ENCODE measurements at places on chromosomes 13 and 19. TPM values are rescaled to one million over a fixed set of nuclear protein-coding genes. Genes with fewer than 3 reads are reported as not detected.

The WDR62 gene
- total RNA-seq = 20.8 TPM

The SIGLEC12 gene
- not detected for total RNA-seq

The KIR2DL3 gene
- total RNA-seq = not detected

The KLK10 gene
- 0.80 TPM for total RNA-seq

The DCT gene
- total RNA-seq = not detected

The WDR87 gene
- total RNA-seq = not detected

The MTIF3 gene
- total RNA-seq = 49.6 TPM

The BST2 gene
- total RNA-seq = 147 TPM

The KIR3DL1 gene
- total RNA-seq = not detected

The POLD1 gene
- 106 TPM for total RNA-seq

DNA sequence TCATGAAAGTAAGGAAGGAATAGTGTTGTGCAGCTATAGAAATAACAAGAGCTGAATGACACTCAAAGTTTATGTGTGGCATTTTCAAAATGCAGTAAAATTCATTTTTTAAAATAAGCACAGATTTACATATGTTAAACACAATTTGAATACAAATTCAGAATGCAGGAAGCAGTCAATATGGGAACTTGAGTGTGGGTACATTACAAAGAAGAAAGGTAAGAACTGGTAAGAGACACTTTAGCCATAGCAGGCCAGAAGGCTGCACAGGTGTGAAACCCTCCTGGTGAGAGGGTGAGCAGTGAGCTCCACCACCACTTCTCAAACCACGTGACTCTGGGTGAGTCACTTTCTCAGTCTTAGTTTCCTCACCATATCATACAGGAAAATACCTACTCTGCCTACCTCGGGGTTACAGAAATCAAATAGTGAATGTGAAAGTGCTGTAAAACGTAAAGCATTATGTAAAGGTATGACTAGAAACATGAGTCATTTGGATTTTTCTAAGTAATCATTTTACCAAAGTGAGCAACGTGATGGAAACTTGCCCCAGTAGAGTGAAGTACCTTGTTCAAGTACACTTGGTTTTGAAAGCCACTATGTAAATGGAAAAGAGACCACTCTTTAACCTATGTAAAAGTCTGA, 40.5 kb downstream of the USP12 start:
- no peak for DNase-seq

DNA sequence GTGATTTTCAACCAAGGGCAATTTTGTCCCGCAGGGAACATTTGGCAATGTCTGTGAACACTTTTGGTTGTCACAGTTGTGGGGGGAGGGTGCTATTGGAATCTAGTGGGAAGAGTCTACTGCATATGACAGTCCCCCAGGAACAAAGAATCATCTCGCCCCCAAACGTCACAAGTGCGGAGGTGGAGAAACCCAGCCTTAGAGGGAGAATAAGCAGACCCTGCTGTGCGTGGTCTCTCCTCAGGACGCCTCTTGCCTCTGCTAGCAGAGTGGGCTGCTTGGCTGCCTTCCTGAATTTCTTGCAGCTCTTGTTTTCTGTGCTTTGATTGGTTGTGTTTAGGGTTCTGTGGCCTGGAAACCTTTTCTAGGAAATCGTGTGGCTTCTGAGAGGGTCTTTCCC, 42.5 kb downstream of the NFIX start:
- no peak for DNase-seq

GRCh38 chr13:34038541-34039068, 220.7 kb downstream of the RFC3 start:
- DNase-seq = no peak

DNA sequence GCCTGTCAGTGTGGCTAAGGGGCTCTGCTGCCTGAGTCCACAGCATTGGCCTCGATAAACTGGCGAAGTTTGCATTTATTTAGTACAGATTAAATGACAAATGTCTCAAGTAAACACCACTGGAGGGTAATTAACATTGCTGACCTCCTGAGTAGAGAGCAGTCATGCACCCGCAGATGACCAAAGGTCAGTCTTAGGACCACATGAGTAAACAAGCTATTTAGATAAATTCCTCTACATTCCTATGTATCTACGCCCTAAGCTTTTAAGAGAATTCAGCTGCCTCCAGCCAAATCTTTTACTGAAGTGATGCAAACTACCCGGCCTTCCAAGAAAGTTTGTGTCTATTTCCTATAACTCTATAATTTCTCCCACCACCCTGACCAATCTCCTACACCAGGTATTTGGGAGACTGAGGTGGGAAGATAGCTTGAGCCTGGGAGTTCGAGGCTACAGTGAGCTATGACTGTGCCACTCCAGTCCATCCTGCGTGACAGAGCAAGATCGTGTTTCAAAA, 22.9 kb downstream of the CD70 start:
- DNase-seq = no peak

- DNase-seq = no peak
Observed at GRCh38 chr13:59099182-59099974, 1064.3 kb downstream of the DIAPH3 start.

- DNase-seq = peak; percentile 87
Observed at GRCh38 chr19:13104360-13104847, 1.7 kb upstream of the LYL1 start.

DNA sequence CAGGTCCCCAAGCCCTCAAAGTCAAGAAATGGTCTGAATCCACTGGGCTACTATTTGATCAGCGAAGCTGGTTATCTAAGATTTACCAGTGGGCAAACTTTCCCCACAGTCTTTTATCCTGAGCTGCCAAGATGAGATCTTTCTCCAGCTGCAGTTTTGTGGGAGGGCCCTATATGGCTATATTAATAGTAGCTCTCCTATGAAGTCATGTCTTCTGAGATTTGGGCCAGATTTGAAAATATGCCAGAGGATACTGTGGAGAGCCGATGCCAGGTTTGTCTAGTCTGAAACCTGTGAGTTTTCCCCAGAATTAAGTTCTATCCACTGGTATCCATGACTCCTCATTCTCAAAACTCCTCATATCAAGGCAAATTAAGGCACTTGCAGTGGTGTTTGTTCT, 173.2 kb downstream of the FLT1 start:
- DNase-seq = no peak

DNA sequence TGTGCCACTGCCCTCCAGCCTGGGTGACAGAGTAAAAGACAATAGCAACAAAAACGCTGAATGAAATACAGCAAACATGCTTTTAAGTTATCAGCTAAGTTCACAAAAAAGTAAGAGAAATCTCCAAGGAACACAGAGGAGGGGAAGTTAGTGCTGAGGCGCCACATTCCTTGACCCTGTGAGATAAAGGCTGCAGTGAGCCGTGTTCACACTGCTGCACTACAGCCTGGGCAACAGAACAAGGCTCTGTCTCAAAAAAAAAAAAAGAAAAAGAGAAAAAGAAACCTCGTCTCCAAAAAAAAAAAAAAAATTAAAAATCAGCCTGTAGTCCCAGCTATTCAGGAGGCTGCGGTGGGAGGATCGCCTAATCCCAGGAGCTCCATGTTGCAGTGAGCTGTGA, 16.3 kb upstream of the DOCK6 start:
- peak; percentile 68 for DNase-seq

GRCh38 chr19:869245-870177, 10.0 kb downstream of the CFD start:
- peak; percentile 50 for DNase-seq

- DNase-seq = no peak
Observed at GRCh38 chr19:16882146-16882545, 6.7 kb upstream of the F2RL3 start.

GRCh38 chr13:51147732-51148131, 36.7 kb upstream of the C13orf42 start:
- DNase-seq = no peak

GRCh38 chr19:36136964-36137686, 2.7 kb upstream of the CAPNS1 start:
- DNase-seq = no peak

GRCh38 chr13:97234236-97234635, 12.1 kb downstream of the MBNL2 start:
- no peak for DNase-seq

DNA sequence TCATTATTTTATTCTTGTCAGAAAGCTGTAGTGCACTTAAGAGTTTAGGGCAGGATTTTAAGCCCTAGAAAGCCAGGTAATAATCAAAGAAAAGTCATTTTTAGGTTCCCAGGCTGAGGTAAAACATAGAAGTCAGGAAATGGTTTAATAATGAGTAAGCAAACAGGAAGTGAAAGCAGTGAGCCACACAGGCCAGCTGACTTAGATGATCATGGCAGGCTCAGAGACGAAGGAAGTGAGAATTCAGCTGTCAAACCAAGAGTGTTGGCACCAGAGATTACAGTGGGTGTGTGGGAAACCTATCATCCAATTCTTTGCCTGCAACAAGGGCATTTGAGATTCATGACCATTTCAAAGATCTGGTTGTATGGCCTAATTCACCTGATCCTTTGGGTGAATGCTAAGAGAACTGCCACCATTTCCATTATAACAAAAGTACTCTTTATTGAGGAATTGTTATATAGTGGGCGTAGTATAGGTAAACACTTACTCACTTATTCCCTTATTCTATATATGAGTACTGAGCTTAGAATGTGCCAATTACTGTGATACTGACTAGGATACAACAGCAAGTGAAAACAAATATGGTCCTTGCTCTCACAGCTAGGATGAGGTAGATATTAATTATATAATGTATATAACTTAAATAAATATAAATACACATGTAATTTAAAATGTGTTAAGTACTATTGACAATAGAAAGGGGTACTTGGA, 103.7 kb upstream of the EDNRB start:
- no peak for DNase-seq

- DNase-seq = no peak
Observed at GRCh38 chr19:16160943-16161560, 12.3 kb downstream of the CIB3 start.

DNA sequence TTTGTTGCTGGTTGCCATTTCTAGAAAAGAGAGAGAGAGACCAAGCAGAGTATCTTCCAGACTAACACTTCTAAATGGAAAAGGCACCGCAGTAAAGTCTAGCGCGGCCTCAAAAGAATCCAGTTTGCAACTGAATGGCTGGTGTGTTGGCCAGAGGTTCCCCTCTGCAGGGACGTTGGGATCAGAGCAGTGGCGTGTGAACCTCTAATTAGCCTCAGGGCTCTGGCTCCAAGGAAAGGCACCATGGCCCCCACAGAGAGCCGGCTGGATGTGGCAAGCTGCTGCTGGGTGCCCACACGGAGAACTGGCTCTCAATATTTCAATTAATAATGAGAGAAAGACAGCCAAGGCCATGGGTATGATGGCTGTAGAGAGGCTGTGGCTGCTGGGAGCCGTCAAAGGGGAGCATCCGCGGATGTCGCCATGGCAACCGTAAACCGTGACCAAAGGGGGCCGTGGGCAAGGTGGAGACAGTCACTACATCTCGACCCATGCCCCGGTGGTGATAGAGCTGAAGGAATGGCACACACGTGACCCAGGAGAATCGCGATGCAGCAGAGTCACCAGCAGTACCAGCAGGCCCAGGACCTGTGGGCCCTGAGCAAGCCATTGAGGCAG, 9.5 kb downstream of the VSTM2B start:
- no peak for DNase-seq

- no peak for DNase-seq
Observed at GRCh38 chr13:97279913-97280312, 57.8 kb downstream of the MBNL2 start.

DNA sequence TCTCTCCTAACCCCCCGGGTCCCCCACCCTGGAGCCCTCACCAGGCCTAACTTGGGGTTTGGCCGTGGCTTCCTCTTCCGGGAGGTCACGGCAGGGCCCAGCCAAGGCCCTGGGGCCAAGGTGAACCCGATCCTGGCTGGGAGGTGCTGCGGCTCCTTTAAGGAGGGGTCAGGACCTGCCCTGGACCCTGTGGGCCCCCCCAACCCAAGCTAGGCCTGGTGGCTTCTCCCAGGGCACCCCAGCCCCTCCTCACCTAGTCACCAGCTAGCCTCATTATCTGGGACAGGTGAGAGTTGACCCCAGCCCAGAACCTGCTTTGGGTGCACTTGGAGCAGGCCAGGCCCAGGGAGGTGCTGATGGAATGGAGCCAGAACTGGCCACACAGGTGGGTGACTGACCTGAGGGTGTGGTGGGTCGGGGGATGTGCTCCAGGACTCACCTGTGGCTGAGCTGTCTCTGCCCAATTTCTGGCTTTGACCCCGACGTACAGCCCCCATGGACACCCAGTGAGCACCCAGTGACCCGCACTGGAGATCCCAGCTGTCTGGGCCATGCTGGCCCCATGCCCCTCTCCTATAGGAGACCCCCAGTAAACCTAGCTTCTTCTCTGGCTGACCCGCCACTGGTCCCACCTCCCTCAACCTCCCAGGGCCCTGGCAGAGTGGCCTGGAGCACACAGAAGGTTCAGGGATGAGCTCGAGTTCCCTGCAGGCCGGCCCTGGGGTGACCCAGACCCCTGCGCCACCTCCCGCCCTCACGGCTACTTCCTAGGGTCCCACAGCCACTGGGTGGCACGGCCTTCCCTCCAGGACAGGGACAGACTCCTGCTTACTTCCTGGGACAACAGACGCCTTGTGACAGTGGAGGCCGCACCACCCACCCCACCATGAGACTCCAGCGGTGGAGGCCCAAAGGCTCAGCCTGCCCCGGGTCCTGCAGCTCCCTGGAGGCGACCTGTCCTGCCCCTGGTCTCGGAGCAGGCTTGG, 6.7 kb upstream of the MKNK2 start:
- no peak for DNase-seq

- peak; percentile 93 for DNase-seq
Observed at GRCh38 chr19:13051557-13052165, 51.0 kb downstream of the LYL1 start.

- peak; percentile 60 for DNase-seq
Observed at GRCh38 chr19:45103508-45104319, 10.7 kb downstream of the PPP1R37 start.

DNA sequence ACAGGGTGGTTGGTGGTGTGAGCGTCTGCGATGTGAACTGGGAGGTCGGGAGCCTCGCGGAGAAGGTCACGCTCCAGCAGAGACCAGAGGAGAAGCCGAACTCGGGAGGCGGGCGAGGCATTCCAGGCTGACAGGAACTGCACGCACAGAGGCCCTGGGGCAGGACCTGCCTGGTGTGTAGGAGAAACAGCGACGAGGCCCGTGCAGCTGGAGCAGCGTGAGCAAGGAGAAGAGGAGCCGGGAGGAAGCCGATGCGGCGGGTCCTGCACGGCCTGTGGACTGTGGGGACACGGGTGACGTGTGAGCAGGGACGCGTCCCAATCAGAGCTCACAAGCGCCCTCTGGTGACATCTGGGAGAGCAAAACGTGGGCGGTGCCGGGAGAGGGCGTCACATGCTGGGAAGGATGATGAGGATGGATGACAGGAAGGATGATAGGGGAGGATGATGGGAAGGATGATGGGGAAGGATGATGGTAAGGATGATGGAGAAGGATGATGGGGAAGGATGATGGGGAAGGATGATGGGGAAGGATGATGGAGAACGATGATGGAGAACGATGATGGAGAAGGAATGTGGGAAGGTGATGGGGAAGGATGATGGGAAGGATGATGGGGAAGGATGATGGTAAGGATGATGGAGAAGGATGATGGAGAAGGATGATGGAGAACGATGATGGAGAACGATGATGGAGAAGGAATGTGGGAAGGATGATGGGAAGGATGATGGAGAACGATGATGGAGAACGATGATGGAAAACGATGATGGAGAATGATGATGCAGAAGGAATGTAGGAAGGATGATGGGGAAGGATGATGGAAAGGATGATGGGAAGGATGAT, 16.1 kb upstream of the MADCAM1 start:
- DNase-seq = peak; percentile 92
